ENCODE measurements at places on chromosomes 1 and 21.

- no peak for DNase-seq
These were observed 28.5 kb upstream of the TMEM39B start for GRCh38 chr1:32044234-32044633.

DNA sequence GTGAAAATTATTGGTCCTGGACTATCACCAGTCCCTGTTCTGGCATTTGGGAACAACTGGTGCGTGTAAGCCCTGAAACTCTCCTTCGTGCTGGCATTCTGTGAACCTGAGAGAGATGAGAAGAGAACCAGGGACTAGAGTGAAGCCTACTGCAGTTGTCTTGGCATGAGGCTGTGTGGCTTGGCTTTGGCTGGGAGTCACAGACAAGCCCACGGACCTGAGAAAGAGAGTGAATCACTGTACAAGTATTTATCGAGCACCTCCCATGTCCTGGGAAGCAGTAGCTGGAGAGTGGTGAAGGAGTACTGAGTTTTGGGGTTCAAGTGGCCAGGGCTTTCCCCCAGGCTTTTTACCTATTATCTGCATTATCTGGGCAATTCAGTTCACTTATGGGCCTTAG lies 63.3 kb downstream of the FGGY start:
- DNase-seq: peak; percentile 20

- no peak for DNase-seq
These were observed 14.2 kb downstream of the SEMA4A start for GRCh38 chr1:156167536-156167935.

DNA sequence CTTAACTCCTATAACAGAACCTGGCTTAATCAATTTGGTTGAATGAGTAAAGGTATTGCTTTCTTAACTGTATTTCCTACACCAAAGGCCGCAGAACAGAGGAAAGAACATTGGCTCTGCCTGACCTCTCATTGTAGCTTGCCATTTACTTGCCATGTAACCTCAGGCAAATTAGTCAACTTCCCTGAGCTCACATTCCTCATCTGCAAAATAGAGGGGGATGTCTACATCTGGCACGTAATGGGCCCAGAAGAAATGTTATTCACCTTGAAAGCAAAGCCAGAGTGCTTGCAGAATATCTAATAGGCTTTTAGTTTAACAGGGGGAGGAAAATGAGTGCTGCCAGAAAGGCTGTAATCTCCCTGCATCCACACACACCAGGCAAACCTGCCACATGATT lies 44.3 kb downstream of the LAMC2 start:
- DNase-seq: no peak

GRCh38 chr1:9561429-9561828 lies 22.2 kb downstream of the SLC25A33 start:
- DNase-seq: peak; percentile 64

All from AG04450 (cell line).